ENCODE measurements at places on chromosomes 3 and 15.

DNA sequence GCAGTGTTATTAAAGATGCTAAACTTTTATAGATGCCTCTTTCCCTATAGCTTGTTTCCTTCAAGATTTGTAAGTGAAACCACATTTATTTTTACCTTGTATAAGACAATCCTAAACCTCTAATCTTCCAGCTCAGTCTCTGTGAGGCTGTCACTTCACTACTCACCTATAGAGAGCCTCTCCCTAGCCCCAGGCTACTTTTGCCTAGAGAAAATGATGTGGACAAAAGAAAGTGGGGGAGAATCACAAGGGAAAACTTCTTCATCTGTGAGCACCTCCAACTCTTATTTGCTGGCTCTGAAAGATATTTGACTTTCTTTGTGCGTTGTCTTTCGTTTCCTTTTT lies 74.9 kb upstream of the SCN5A start:
- DNase-seq = no peak

DNA sequence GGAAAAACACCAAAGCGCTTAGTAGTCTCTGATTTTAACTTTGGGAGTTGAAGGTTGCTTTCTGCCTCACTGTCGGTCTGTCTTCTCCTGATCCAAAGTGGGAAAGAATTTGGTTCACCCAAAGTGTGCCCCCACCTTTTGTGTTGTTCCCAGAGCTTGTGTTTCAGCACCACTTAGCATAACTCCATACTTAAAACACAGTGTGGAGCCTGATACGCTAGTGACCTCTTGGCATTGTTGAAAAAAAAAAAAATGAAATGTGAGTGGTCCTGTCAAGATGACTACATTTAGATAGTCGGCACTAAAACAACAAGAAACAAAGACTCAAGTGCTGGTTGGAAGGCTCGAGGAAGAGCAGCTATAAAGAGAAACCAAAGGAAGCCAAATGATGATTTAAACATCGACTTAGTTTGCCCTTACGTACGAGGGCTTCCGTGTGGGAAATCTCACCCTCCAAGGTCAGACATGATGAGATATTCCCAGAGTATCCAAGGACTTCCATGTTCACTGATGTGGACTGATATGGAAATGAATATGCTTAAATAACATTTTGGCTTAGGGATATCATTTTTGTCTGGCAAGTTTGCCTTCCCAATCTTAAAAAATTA lies 178.8 kb downstream of the MEIS2 start:
- no peak for DNase-seq

GRCh38 chr15:76193934-76194333 lies 117.3 kb downstream of the ETFA start:
- DNase-seq = no peak

- DNase-seq = no peak
These were observed 229.0 kb downstream of the ADAMTS17 start for GRCh38 chr15:100112636-100113305.

GRCh38 chr3:101466465-101467309 lies 46.3 kb downstream of the SENP7 start:
- no peak for DNase-seq

- no peak for DNase-seq
These were observed 54.8 kb downstream of the SLC7A14 start for GRCh38 chr3:170531054-170531453.

DNA sequence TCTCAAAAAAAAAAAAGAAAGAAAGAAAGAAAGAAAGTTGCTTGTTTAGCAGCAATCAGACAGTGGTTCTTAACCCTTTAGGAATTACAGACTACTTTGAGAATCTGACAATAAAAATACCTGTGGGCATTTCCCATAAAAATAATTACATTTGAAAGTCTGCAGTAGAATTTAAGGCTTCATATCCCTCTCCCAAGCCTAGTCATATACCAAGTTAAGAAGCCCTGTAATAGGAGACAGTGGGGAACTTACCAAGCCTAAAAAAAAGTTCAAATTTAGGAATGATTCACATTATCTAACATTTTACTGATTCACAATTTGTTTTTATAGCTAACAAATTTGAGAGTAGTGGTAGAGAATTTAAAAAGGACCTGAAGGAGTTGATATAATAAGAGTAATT lies 47.5 kb downstream of the LRRFIP2 start:
- DNase-seq = no peak

- no peak for DNase-seq
These were observed 127.1 kb downstream of the DNAJB8 start for GRCh38 chr3:128339491-128340012.

DNA sequence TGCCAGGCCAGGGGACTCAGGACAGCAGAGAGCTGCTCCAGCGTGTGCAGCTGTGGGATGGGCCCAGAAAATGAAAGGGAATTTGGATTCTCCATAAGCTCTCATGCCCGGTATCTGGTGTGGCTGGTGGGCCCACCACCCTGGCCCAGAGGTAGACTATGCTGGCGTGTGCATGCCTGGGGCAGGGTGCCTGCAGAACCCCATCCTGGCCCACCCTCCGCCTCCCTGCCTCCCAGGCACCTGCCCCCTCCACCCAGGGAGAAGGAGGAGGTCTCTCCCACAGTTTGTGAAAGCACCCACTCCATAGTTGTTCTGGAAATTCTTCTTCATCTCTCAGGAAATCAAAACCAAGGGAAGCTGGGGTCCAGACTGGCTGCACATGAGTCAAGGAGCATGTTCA lies 112.9 kb downstream of the ADCY5 start:
- DNase-seq = no peak

GRCh38 chr15:43889042-43889441 lies 62.2 kb downstream of the WDR76 start:
- DNase-seq = no peak

- DNase-seq = no peak
These were observed 69.9 kb downstream of the NR2E3 start for GRCh38 chr15:71880276-71880675.

DNA sequence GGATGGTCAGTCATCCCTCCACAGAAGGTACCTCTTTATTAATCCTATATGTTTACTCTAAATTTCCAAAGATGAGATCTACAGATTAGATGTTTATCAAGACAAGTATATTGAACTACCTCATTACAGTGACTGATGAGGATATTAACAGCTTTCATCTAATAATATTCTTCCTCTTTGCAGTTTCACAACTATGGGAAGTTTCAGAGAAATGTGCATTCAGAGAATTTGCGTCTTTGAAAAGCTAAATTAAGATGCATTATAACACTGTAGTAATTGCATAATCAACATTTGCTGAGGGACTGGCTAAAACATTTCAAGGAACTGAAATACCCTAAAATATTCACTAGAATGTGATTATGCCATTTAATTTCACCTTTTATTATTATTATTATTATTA lies 46.7 kb downstream of the MCF2L2 start:
- DNase-seq = no peak

All from activated CD4-positive, alpha-beta T cell treated with anti-CD3 and anti-CD28 coated beads, Interleukin-2, amount 50 U/mL, for 1 hour (primary cell).